ENCODE measurements at places on chromosomes 5 and 9.

GRCh38 chr5:151221574-151221973, 2.3 kb downstream of the CCDC69 start:
- no peak for DNase-seq

- DNase-seq = no peak
These were observed 89.0 kb upstream of the MAP1B start for GRCh38 chr5:72018143-72018803.

GRCh38 chr9:25857147-25857546, 178.9 kb upstream of the TUSC1 start:
- DNase-seq = no peak

DNA sequence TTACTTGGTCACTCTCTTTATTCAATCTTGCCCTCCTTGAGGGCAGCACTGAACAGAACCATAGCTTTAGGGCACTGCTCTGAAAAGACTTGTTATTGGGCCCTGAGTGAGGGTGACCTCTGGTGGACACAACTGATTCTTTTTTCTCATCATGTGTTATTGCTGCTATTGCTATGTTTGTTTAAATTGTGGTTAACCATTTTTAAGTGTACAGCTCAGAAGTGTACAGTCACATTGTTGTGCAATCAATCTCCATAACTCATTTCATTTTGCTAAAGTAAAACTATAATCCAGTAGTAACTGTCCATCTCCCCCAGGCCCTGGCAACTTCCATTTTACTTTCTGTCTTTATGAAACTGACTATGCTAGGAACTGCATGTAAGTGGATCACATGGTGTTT, 351.1 kb upstream of the RIOK2 start:
- no peak for DNase-seq

- no peak for DNase-seq
These were observed 1191.7 kb upstream of the CDH6 start for GRCh38 chr5:30001826-30002225.

DNA sequence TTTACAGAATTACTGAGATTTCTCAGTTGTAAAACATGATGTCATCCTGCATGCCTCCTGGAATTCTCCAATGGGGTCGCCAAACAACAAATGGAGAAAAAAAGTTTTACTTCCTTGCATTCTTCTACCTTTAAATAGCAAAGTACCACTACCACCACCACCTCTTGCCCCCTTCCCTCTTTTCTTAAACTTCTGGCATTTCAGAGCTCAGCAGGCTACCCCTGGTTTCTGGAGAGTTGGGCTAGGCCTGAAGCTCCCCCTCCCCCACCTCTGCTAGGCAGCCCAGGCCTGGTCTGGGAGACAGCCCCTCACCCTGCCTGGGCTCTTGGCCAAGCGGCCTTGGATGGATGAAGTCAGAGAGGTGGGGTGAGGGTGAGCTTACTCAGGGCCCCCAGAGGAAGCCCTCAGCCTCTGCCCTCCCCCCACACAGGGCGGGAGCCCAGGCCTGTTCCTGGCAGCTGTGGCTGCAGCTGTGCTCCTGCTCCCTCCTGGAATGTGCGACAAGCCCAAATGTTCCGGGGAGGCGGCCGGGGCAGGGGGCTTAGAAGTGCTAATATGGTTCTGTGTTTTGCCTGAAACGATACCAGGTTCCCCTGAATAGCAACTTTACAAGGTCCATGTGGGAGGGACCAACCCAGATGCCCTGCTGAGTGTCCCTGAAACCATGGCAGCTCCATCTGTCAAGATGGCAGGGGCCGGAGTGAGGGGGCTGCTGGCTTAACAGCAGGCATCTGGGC, 6.0 kb upstream of the CCIN start:
- no peak for DNase-seq

Measured in cerebellar nuclear complex (tissue), 1 donor.